Activated CD8-positive, alpha-beta memory T cell treated with anti-CD3 and anti-CD28 coated beads, Interleukin-2, amount 50 U/mL, for 4 hours (primary cell): ENCODE measurements at places on chromosomes 2 and 18.

GRCh38 chr2:106183101-106183696, 10.9 kb downstream of the UXS1 start:
- no peak for DNase-seq

- DNase-seq, result no peak
Observed at GRCh38 chr2:162710287-162710890, 128.2 kb downstream of the KCNH7 start.

GRCh38 chr18:49013291-49013691, 62.5 kb upstream of the SMAD7 start:
- no peak for DNase-seq

DNA sequence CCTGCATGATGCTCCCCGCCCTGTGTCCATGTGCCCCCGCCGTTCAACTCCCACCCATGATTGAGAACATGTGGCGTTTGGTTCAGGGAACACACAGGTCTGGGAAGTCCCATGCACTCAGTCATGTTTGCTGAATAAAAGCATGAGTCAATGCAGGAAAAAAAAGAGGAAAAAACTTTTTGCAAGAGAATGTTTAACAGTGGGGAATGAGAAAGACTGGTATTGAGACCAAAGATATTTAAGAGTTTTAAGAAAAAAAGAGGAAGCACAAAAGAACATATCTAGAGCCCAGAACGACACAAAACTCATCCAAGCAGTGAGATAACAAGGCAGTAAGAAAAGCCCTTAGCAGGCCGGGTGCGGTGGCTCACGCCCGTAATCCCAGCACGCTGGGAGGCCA, 279.2 kb upstream of the THSD7B start:
- no peak for DNase-seq

DNA sequence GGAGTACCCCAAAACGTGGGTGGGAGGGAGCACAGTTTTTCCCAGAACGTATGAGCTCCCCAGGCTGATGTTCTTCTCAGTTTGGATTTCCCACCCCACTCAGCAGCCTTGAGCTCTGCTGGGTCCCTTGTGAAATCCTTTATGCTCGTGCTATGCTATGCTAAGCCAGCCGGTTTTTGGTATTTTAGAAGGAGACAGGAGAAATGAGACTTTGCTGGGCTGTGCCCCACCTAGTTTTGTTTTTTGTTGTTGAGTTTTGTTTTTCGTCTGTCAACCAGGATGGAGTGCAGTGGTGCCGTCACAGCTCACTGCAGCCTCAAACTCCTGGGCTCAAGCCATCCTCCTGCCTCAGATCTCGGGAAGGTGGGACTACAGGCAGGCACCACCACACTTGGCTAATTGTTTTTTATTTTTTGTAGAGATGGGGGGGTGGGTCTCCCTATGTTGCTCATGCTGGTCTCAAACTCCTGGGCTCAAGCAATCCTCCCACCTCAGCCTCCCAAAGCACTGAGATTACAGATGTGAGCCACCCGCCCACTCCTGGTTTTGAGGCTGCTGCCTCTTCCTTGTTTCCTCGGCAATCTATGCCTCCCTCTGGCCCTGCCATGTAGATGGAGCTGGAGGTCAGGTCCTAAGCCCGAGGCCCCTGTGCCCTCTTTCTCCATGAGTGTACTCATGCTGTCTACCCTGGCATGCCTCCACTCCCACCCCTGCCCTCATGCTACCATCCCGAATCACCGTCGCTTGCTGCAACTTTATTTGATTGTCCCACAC, 17.5 kb upstream of the MGAT4A start:
- no peak for DNase-seq

DNA sequence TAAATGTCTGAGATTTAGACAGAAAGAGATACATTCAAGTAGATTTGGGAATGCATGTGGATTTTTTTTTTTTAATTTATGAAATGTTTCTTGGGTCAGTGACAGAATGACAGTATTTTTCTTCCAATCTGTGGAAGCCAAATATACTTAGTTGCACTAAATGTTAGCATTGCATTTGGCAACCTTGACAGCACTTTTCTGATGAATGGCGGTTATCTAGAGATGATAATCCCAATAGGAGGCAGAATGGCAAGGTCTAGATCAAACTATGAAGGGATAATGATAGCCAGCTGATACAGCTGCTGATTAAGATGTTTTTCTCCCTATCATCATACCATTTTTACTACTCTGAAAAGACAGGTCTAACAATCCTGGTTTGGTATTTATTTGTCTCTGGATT, 174.5 kb upstream of the STON1 start:
- DNase-seq, result no peak

GRCh38 chr2:70961648-70961994, 16.8 kb upstream of the ANKRD53 start:
- no peak for DNase-seq

GRCh38 chr18:2304378-2305175, 266.7 kb downstream of the METTL4 start:
- no peak for DNase-seq

- DNase-seq, result no peak
Observed at GRCh38 chr2:96954011-96954846, 32.2 kb downstream of the FAM178B start.

DNA sequence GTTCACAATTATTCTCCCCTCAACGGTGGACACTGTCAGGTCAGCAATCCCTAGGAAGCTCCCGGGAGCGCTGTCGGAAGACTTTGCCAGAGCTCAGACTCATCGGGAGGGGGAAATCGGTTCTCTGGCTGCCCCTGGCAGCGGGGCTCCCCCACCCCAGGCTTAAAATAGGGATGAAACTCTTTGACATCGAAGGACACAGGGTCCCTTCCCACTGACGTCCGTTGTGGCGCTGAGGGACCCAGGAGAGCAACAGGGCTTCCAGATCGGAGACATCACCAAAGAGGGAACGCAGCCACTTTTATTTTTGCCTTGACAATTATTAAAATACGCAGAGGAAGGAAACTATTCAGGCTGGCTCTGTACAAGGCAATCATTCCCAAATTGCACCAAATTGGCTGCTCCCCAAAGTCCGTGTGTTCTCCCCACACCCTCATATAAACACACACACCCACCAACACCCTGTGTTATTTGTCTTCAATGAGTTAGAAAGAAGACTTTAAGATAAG, 249.0 kb downstream of the CDH20 start:
- DNase-seq, result no peak

- DNase-seq, result no peak
Observed at GRCh38 chr18:44602380-44602779, 78.3 kb upstream of the SETBP1 start.

DNA sequence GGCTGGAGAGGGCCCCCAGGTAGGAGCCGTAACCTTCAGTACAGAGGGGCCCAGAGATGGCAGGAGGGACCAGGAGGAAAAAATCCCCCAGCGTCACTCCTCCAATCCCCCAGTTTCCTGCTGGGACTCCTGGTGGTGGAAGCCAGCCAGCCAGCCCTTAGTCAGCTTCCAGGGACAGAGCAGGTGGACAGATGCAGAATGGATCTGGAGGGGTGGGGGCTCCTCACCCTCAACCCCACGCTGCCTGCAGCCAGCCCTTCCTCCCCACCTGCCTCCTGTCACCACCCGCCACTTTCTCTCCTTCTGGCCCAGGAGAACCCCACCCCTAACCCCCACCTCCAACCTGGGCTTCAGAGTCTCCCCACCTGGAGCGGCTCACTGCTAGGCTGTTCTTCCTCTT, 21.1 kb downstream of the EMX1 start:
- DNase-seq, result no peak

- DNase-seq, result no peak
Observed at GRCh38 chr2:69241664-69242514, 145.1 kb downstream of the GFPT1 start.

DNA sequence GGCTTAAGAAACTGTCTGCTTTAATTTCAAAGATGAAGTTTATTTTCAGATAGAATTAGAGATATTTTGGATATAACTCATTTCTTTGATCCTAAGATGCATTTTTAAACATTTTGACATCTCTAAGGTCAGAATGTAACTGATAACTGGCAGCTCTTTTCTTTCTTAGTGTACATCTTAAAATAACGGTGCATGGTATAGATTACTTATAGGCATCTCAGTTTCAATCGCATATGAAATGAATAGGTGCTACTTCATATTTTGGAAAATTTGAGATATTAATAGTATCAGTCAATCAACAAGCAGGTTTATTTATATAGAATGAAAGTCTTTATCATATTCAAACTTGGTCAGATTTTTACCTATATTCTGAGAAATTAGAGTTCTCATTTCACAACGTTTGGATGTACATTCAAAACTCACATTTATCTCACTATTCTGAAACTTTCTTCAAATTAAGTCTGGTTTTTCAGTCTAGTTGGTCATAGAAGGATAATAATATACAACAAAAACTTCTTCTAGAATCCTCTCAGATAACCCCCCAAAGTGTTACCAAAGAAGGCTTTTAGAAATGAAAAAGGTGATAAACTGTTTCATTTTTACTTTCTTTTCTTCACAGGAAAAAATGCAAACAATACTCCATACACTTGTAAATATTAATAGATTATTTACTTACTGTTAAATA, 122.8 kb upstream of the WDSUB1 start:
- DNase-seq, result no peak

DNA sequence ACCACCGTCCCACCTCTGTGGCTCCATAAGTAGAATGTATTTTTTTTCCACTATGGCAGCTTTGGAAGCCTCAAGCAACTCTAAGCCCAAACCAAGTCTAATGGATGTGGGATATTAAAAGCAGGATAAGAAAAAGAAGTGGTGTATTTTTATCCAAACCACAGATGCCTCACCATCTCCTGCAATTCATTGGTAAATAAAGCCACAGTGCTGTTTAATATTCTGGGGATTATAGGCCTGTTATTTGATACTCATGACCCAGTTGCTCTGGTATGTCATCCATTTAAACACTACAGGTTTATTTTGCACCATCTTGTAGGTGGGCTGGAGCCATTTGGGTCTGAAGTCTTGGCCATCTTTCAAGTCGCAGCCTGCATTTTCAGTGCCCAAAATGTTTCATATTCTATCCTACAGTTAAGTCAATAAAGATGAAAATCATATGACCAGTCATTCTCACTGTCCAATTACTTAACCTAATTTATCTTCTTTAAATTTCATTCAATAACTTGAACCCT, 279.5 kb upstream of the EPHA4 start:
- DNase-seq, result no peak

- DNase-seq, result peak; percentile 40
Observed at GRCh38 chr2:240595381-240596079, 9.0 kb downstream of the CAPN10 start.

- DNase-seq, result no peak
Observed at GRCh38 chr2:222753251-222753824, 81.9 kb downstream of the MOGAT1 start.

DNA sequence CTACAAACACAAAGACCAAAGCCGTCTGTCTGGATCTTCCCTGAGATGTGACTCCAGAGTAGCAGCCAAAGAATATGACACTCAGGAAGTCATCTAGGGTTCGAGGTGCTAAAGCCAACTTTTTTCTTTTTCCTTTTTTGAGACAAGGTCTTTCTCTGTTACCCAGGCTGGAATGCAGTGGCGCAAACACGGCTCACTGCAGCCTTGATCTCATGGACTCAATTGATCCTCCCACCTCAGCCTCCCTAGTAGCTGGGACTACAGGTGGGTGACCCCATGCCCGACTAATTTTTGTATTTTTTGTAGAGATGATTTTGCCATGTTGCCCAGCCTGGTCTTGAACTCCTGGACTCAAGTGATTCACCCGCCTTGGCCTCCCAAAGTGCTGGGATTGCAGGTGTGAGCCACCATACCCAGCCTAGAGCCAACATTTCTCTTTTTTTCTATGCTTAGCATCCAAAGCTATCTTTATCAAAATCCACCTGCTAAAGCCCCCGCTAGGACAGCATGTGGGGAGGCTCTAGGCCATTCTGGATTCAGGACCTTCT, 92.8 kb downstream of the TMEM17 start:
- DNase-seq, result no peak

- no peak for DNase-seq
Observed at GRCh38 chr2:240138254-240138984, 2.0 kb downstream of the OTOS start.

- no peak for DNase-seq
Observed at GRCh38 chr18:57149531-57149930, 2.6 kb downstream of the BOD1L2 start.

DNA sequence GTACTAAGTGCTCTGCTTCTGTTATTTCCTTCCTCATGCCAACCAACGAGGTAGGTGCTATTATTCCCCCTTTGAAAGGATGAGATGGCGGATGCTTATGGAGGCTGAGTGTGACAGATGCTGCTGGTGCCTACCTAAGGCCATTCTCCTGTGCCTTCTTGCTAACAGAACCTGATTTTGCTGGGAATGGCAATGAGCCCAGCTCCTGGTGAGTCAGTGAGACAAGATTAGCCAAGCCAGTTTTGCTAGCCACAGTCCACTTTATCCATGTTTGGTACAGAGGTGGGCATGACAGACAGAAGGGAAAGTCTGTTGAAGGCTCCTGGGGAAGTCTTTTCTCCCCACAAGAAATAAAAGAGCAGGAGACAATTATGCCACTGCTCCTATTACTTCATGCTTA, 43.7 kb upstream of the TMEM163 start:
- DNase-seq, result no peak

DNA sequence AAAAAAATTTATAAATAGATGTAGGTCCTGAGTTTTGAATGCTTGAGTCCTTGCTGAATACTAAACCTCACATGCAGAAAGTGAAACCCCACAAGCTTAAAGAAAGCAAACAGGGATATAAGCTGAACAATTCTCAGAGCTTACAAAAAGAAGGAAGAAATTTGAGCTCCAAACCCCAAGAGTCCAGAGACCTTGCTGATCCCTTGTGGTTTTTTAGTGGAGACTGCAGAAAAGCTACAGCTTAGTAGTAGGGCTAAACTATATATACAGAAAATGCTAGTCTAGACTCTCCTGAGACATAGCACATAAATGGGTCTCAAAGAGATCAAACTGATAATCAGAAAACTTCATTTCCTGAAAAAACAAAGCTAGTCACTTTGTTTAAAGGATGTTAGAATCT, 1548.1 kb upstream of the ZEB2 start:
- no peak for DNase-seq

DNA sequence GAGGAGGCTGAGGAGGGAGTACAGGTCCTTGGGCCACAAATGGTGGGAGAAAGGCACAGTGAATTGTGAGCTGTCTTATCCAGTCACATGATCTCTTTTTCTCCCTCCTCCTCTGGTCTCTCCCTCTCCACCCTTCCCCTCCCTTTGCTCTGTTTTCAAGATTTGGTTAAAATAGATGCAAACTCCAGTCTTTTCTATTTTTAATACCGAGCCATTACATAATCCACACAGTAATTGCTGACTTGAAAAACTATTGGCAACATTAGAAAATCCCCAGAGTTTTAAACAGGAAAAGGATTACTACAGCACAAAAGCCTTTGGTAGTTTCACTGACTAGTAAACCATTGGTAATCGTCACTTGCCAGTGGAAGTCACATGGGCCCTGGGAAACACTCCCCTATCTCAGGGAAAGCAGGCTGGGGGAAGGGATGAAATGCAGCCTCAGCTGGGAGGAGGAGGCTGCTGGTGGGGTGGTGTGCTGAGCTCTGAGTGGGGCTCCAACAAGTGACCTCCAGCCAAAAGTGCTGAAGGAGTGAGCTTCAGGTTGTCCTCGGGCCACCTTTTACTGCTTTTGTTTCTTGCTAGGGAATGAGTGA, 57.4 kb upstream of the PCBP1 start:
- DNase-seq, result no peak

- DNase-seq, result no peak
Observed at GRCh38 chr18:8760984-8761383, 55.6 kb downstream of the MTCL1 start.

GRCh38 chr2:187054501-187055319, 205.7 kb upstream of the ZSWIM2 start:
- DNase-seq, result no peak

- no peak for DNase-seq
Observed at GRCh38 chr18:26495287-26495686, 53.1 kb downstream of the KCTD1 start.
